ENCODE measurements at places on chromosomes 2 and 18. TPM values are rescaled to one million over a fixed set of nuclear protein-coding genes. Genes with fewer than 3 reads are reported as not detected.

GRCh38 chr2:116809109-116809508, 1005.4 kb upstream of the DDX18 start:
- no peak for DNase-seq

DNA sequence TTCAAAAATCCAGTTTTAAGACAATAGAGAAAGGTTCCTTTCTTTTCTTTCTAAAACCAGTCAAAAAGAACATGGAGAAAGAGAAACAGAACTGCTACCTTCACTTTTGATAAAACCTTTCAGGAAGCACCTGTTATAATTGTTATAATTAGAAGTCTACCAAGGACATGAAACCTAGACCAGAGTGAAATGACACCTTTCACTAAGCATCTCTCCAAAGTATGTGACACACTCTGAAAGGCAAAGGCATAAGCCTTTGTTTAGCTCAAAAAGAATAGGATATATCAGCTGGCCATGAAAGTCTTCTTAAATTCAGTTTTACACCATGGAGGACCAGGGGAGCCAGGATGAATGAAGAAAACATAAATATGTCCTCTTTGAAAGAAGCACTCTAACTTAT, 18.8 kb upstream of the RBM45 start:
- no peak for DNase-seq

DNA sequence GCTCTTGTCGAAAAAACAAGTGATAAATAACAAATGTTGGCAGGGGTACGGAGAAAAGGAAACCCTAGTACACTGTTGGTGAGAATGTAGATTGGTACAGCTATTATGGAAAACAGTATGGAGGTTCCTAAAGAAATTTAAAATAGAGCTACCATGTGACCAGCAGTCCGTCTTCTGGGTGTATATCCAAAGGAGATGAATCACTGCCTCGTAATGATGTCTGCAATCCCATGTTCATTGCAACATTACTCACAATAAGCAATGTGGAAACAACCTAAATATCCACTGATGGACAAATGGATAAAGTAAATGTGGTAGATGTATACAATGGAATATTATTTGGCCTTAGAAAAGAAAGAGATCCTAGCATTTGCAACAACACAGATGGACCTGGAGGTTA, 50.6 kb downstream of the SLC16A14 start:
- no peak for DNase-seq

DNA sequence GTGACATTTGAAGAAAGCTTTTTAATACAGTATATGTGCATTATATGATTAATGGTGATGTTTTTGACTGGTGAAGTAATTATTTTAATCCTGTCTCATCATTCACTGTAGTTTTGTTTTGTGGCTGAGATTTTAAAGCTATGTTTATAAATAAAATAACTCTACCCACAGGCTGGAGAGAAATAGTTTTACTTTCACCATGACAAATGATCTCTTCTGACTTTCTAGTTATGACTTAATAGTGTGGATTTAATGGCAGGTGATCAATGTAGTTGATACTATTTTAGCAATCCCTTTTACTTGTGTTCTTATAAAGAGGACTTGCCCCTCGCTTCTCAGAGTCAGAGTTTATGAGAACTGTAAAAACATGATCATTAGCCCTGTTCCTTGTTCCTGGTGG, 289.5 kb upstream of the SIX3 start:
- no peak for DNase-seq

DNA sequence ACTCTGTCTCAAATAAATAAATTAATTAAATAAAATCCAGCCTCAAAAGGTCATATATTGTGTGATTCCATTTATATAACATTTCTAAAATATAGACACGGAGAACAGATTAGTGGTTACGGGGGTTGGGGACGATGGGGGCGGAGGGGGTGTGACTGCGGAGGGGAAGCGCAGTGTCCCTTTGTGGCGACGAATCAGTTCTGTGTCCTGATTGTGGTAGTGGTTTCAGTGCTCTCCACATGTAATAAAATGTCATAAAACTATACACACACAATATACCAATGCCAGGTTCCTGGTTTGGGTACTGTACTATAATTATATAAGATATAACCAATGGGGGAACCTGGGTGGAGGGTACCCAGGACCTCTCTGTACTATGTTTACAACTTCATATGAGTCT, 186.4 kb downstream of the ANAPC1 start:
- no peak for DNase-seq

- DNase-seq = no peak
Observed at GRCh38 chr2:192551760-192552159, 357.0 kb upstream of the TMEFF2 start.

GRCh38 chr2:236633775-236634560, 64.3 kb downstream of the ACKR3 start:
- DNase-seq = peak; percentile 52

- no peak for DNase-seq
Observed at GRCh38 chr2:232120911-232121310, 159.4 kb downstream of the DIS3L2 start.

- no peak for DNase-seq
Observed at GRCh38 chr2:86199834-86200177, 549 bp downstream of the MRPL35 start.

DNA sequence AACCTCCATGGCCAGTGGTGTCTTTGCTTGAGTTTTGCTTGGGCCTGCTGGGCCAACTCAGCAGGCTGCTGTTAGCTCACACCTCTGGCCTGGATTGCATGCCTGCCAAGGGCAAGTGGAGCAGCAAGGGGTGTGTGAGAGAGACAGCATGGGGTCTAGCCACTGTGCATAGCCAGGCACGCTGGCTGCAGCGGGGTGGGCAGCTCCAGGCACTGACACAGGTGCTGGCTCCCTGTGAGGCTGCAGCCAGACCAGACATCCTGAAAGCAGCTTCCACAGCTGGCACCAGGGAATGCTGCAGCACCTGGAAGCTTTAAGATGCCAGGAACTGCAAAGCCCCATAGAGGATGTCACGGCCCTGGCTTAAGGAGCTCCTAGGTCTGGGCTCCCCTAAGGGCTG, 376.4 kb upstream of the VWC2L start:
- DNase-seq = no peak

DNA sequence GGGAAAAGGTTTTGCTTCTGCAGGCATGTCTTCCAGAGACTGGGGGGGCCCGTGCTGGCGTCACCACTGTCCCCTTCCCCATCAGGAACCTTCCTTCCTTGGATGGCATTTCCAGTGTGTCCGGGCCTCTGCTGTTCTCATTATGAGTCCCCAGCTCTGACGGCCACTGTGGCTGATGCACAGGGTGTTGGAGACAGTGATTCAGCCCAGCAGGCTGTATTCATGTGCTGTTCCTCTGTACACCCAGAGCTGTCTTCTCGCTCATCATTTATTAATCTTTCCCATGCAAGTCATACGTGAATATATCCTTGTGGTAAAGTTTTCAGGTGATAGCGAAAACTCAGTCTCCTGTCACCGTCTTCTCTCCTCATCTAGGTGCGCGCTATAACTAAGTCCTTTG, 57.7 kb downstream of the ASAP2 start:
- DNase-seq = no peak

DNA sequence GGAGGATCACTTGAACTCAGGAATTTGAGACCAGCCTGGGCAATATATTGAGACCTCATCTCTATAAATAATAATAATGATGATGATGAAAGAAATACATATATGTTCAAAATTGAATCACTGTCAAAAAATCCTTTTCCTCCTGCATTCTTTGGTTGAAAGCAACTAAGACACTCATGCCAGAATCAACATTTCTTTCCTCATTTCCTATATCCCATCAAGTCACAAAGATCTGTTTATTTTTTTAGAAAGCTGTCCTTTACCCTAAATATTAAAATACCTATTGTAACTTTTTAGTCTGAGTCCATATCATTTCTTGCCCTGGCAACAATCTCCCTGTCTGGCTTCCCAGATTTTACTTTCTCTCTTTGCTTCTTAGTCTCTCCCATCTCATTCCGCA, 31.8 kb upstream of the PPP4R3B start:
- DNase-seq = no peak

DNA sequence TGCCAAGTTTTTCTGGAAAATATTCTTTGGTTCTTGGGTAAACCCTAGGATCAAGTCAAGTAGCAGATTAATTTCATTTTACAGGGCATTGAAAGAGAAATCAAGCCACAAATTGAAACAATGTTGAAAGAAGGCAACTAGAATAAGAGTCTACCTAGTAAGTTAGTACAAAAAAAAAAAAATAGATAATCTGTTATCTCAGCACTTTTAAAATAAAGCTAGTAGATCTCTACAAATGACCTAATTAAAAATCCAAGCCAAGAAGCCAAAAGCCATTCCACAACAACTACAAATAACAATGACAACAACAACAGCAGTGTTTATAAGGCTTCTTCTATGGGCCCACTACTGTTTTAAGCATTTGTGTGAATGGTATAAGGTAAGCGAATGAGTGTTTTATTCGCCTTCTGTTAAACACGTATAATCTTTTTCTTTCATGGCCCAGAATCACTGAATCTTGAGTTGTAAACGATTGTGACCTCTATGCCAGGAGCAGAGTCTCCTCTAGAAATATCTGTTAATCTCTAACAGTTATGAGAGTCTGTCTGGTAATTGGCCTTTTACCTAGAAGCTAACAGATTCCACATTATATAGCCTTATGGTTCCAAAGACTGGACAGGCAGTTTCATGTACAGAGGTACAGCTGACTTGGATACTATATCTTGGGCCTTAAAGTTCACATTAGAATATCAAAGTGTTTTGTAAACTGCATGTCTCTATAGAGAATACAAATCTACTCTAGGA, 28.6 kb upstream of the CUL3 start:
- DNase-seq = no peak

GRCh38 chr2:26144953-26145680, 27.8 kb upstream of the GAREM2 start:
- DNase-seq = no peak

DNA sequence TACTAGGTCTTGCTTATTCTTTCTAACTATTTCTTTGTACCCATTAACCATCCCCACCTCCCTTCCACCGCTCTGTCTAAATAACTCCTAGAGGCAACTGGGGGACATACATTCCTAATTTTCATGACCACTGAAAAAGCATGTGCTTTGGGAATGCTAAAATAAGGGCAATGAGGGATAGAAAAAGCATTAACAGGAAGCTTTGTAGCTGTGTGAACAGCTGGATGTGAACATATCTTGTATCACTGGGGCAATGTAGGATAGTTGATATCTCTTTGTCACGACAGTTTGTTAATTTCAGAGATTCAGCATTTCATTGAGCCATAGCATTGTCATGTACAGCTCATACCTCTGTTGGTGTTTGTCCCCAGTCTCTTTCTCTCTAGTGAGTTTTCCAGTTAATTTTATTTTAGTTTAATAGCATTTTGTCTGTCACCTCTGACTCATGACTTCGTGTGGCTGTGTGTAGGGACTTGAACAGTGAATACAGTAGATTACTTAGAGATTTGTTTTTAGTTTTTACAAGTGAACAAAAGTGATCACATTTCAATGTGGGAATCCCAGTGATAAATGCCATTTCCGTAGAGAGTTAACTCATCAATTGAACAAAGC, 230.3 kb upstream of the NRP2 start:
- DNase-seq = no peak

DNA sequence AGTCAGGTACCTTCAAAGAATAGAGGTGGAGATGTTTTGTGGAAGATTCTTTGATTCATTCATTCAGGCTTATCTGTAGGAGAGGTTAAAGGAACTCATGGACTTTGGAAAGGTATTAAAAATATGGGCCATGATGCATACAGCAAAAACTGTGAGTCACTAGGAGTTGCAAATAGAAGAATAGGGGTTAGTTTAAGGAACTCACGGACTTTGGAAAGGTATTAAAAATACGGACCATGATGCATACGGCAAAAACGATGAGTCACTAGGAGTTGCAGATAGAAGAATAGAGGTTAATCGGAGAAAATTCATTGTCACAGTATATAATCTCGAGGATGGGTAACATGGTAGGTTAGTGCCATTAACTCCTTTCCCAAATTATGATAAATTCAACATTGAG, 41.2 kb downstream of the SLC9A2 start:
- no peak for DNase-seq

- no peak for DNase-seq
Observed at GRCh38 chr2:199259671-199260070, 198.1 kb downstream of the SATB2 start.

GRCh38 chr2:169480079-169480465, 778 bp downstream of the BBS5 start:
- no peak for DNase-seq

DNA sequence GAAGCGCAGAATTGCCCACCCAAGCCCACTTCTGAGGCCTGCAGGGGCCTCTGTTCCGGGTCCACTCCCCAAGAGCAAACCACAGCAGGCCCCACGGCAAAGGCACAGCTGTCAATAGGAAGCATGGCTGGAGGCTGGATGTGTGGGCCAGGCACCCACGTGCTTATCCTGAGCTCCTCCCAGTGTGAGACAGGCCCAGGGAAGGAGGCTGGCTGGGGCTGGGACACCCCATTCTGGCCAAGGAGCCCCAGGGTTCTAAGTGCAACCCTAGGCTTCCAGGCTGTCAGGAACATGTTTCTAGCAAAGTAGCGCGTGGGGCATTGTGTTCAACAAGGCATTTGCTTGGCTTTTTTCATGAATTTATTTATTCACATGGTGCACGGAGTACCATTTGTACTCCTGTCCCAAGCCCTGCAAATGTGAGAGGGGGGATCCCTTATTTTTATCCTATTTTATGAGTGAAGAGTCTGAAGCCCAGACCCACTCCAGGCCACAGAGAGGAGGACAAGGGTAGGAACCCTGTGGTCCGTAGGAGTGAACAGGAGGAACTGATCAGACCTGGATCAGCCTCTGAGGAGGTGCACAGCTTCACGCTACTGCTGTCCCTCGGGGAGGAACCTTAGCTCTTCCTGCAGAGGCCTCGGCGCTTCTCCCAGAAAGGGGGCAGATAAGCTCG, 6.1 kb upstream of the RAB17 start:
- DNase-seq = no peak

DNA sequence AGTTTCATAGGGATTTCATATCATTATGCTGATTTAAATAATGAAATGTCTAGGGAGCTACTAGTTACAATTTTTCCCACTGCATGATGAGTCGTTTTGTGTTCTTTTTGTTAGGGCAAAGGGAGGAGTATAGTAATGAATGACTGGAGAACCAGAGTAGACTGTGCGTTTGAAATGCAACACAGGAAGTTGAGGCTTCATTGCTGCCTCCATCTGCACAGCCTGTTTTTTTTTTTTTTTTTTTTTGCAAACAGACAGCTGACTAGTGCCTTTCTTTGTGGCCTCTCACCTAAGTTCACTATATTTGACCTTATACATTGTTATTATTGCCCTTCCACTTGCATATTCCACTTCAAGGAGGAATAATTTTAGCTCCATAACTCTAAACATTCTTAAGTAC, 286.7 kb upstream of the LRRTM1 start:
- no peak for DNase-seq

CRACDL gene
- 7.4 TPM for total RNA-seq

PSMA8 gene
- not detected for total RNA-seq

GPR17 gene
- total RNA-seq = 0.24 TPM

TSPYL6 gene
- total RNA-seq = not detected

CELF4 gene
- total RNA-seq = 3.9 TPM

FEV gene
- total RNA-seq = not detected

ARHGAP25 gene
- total RNA-seq = 4.2 TPM

BBS5 gene
- 4.2 TPM for total RNA-seq

CD8B gene
- total RNA-seq = 0.75 TPM

EFEMP1 gene
- 246 TPM for total RNA-seq

OTOS gene
- not detected for total RNA-seq

Measured in right atrium auricular region (tissue), 2 donors.